ENCODE measurements at places on chromosomes 6 and 20.

- DNase-seq = no peak
Observed at GRCh38 chr6:168021581-168021980, 24.1 kb downstream of the KIF25 start.

DNA sequence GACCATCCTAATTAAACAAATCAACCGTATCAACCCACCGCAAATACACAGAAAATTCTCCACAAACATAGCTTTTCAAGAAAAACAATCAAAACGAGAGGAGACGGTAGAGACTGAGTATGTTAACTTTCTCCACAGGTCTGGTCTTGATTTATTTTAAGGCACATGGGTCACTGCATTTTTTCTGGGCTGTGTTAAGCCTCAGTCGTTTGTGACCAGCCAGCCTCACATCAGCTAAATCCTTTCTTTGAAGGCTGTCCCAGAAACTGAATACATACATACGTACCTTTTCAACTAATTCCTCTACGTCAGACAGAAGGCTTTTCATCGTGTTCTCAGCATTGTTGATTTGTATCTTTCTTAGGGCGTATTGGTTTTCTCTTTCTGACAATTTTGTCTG is 69.4 kb downstream of the LAMA4 start:
- no peak for DNase-seq

DNA sequence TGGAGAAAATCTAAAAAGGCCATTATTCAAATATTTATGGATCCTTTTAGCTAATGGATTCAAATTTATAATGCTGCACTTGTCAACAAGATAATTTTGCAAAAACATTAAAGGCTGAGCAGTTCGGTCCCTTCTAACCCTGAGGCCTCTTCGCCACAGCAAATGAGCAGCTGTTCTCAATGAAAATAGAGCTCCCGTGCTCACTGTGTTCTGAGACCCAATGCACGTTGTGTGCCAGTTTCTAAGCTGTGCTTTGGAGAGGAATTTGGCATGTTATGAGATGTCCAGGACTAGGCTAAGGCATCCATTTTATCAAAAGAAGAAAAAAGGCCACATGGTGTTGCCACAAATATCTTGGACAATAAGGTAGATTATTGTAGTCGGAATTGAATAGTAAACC is 220.1 kb upstream of the TSHZ2 start:
- DNase-seq = no peak

GRCh38 chr6:93304505-93304904 is 114.9 kb downstream of the EPHA7 start:
- DNase-seq = no peak

GRCh38 chr6:91697010-91697695 is 1110.3 kb upstream of the MAP3K7 start:
- DNase-seq = no peak

DNA sequence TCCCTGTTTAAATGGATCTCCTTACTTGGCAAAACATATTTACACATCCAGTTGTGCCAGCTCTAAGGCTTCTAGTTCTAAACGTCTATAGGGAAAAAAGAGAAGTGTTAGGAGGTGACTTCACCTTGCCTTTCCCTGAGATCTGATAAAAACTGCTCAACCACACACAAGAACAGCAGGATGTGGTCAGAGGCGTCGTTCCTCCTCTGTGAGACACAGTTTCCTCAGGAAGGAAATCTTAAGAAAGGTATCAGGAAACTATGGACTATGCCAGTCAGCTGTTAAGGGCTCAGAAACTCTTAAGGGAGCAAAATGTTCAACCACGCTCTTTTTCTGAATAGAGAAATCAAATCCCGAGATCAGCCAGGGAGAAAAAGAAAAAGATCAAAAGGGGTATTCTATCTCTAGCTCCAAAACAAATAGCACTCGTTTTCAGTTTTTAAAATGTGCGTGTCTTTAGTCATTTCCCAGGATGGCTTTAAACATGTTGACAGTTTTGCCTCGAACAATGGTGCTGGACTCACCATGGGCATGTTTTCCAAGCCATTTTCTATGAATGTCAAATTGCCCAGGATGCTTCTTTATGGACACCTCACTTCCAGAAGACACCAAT is 154.5 kb downstream of the HACE1 start:
- DNase-seq = no peak

DNA sequence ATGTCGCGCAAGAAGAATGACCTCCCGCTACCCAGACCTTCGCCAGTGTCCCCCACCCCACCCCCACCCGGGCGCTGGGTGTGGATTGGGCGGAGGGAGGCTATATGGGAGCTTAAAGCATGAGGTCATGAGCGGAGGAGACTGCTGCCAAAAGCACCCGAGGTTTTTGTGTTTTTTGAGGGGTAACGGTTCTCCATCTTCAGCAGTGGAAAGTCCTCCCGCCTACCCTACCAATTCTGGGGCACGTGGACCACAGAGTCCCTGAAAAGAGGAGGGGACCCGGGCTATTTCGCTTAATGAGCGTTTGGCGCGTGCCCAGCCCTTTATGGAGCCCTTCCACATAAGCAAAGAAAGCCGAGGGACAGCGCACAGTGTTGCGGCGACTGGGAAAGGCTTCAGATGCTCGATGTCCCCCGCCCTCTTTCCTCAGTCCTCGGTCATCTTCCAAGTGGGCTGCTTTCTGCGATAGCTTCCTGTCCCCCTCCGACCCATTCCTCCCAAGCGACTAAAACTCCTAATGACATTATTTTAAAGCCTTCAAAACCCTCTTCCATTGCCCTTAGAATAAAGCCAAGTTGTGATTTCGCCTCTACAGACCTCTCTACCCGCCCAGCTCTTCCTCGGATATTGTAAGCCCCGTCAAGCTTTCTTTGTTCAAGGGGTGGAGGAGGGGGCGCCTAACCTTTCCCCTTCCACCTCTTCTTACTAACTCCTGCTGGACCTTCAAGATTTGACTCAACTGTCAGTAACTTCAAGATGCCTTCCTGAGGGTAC is 2.1 kb upstream of the TRERF1 start:
- no peak for DNase-seq

- DNase-seq = no peak
Observed at GRCh38 chr6:63527658-63528514, 44.4 kb upstream of the LOC128125822 start.

GRCh38 chr6:157198425-157199279 is 124.7 kb downstream of the TMEM242 start:
- DNase-seq = no peak

- DNase-seq = no peak
Observed at GRCh38 chr20:19249106-19249879, 36.9 kb downstream of the SLC24A3 start.

DNA sequence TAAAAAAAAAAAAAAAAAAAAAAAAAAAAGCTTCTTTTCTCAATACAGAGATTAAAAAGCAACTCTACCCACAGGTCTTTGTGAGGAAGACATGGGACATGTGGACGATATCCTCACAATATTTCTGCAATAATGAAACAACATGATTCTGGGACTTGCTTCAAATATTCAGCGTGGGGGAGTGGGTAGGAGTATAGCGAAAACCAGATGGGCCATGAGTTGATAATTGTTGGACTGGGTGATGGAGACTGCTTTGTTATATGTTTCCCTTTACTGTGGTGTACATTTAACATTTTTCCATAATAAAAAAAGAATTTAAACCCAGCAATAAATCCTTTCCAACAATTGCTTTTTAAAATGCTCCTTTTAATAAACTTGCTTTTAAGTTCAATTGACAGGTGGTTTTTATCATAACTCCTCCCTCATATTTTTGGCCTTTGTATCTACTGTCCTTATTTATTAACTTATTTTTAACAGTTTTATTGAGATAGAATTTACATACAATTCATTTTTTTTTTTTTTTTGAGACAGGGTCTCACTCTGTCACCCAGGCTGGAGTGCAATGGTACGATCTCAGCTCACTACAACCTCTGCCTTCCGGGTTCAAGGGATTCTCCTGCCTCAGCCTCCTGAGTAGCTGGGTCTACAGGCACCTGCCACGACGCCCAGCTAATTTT is 40.4 kb upstream of the ARFGEF2 start:
- DNase-seq = no peak

GRCh38 chr20:31602779-31603441 is 2.2 kb upstream of the ID1 start:
- DNase-seq = no peak

DNA sequence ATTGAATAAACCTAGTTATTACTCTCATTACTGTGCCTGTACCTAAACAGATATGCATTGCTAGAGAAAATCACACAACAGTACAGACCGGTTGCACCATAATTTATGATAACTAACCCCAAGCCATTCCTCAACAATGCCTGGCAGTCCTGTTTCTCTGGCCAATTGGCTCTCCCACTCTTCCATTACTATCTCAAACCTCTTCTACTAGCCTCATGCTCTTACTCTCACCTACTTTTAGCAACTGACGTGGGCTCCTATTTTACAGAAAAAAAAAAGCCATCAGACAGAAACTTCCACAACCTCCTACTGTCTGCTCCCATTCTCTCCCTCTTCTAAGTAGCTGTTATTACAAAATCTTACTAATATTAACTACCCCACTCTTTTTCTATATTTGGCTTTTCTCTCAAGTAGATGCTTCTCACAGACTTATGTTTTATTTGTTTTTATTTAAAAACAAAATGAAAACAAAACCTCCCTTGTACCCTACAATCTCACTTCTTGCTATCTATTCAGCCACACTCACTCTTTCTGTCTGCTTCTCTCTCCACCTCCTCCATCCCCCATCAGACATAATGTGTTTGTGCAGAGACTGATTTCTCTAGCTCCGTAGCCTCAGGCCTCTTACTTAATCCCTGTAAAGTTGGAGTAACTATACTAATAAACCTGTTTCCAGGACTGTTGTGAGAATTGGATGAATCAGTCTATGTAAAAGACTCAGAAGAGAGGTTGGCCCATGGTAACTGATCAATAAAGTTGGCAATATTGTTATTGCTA is 9.1 kb downstream of the GOPC start:
- DNase-seq = no peak

GRCh38 chr20:49482621-49483017 is at the start of gene KCNB1:
Gene KCNB1 (minus strand): TSS chr20:49482668. CDS start chr20:49482480, 188 bp downstream.
- DNase-seq = peak; percentile 63

DNA sequence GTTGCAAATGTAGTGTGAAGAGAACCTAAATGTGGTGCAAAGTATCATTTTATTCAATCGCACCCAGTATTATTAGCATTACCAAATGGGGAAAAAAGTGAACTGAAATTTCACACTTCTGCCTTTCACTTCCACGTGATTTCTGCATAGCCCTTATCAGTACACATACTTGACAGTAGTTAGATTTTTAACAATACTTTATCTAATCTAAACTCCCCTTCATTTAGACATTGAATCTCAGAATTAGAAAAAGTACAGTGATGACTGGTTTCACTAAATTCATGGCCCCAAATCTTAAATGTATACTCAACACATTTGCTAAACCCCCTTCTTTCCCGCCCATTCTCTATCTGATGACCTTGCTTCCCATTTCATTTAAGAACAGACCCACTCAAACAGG is 14.3 kb downstream of the STX7 start:
- no peak for DNase-seq

- DNase-seq = no peak
Observed at GRCh38 chr6:98669371-98669770, 165.0 kb upstream of the POU3F2 start.

GRCh38 chr6:114151064-114151690 is 180.2 kb upstream of the HDAC2 start:
- DNase-seq = no peak

DNA sequence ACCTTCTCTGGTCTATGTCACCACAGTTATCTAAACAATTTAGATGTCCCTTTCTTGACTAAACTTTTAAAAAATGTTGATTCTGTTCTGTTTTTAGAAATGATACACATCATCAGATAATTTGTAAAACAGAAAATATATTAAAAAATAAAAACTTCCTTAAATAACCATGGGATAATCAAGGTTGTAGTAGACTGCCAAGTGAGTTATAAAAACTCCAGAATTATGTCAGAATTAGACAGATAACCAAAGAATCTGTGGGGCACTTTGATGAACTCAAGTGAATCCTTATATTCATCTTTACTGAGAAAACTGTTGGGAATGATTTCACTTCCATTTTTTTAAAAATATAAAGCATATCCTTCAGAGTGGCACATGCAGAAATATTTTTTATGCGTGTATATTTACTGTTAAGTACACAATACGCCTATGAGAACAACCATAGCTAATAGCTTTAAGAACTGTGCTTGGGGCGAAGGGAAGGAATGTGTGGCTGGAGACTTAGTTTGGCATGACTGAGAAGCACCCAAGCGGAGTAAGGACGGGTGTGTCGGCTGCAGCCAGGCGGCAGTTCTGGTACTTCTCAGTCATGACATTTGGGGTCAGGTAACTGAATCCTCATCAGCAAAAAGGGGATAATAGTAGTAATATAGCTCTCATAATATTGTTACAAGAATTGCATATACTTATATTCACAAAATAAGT is 604.7 kb upstream of the CITED2 start:
- no peak for DNase-seq

DNA sequence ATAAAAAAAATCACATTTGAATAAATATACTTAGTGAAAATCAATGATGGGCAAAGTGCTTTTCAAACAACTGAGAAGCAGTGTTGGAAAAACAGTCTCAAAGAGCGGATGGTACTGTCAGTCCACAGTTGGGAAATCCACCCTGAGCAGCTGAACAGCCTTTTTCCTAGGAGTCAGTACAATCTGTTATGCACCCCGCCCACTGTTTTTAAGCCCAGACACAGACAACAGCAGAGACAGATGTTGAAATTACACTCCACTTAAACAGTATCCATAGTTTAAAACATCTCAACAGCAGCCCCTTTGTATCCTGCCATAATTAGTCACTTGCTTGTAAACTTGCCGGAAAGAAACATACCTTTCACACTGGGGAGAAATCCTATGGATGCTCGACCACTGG is 372 bp downstream of the KIAA0408 start:
- no peak for DNase-seq

- no peak for DNase-seq
Observed at GRCh38 chr6:109296971-109297372, 85.3 kb downstream of the CD164 start.

DNA sequence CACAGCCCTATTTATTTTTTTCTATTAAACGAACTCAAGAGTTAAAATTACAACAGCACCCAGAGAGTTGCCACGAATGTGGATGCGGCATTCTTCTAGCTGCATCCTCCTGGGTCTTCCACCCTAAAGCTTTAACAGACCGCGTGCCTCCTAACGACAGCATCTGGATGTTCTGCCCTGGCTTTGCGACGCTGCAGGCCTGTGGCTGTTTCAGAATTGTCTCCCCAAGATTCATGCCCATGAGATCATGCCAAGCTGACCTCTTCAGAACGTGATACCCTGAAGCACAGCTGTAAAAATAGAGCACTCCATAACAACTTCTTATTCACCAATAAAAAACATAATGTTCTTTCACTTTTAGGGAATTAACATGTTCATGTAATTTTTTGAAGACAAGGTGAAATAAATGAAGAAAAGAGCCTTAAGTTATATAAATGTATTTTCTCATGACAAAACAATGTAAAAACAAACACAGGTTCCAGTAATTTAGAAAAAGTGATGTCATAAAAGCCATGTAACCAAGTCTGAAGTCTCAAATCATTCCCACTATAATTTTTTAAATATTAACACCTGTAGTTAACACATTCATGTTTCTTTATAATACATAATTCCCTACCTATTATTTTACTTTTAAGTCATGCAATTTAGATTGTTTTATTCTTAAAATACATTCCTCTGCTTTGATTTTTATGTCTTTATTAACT is 26.5 kb downstream of the HIVEP2 start:
- no peak for DNase-seq

- DNase-seq = no peak
Observed at GRCh38 chr6:124557873-124558272, 404.4 kb upstream of the RNF217 start.
